Activated CD4-positive, alpha-beta T cell treated with anti-CD3 and anti-CD28 coated beads, Interleukin-2, Interleukin-6, amounts not matched to agents 100 ng/mL and 50 ng/mL, durations not matched to agents 16 hours and 8 hours (primary cell): ENCODE measurements at places on chromosomes 3 and 15.

DNA sequence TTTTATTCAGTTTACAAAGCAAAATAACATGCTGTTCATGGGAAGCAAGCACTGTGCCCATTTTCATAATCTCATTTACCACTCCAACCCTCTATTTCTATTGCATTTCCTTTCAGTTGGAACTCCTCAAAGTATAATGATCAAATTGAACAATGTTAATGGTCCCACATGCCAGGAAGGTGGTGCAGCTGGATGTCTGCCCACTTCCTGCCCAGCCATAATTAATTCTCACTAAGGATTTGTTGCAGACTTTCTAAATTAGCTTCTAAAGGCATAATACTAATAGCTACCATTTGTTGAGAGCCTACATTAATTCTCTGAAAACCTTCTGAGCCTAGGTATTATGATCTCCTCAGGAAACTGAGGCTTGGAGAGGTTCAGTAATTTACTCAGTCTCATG, 316.1 kb upstream of the TPM1 start:
- no peak for DNase-seq

- no peak for DNase-seq
Observed at GRCh38 chr3:183845608-183846288, 20.4 kb upstream of the MAP6D1 start.

DNA sequence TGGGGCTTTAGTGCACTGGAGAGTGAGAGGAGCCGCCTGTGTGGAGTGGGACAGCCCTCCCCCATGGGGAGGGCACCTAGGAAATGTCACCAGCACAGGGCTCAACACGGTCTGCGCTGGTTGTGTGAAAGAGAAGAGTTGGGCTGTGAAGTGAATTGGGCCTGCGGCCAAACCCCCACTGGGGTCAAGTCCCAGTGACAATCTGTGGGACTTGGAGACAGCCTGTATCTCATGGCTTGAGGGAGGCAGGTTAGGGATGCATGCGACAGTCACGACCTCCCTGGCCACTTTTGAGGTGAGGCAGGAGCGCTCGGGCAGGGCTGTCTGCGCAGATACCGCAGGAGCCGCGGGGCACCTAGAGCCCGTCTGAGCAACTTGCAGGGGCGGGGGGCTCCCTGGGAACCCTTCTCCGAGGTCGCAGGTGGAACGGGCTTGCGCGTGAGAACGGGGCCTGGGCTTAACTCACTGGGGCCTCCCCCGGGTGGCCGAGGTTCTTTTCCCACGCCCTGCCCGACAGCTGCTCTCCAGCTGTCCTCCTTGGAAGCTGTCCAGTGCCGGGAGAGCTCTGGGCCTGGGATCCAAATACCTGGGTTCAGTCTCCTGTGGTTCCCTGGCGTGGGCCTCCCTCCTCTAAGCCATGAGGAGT, 77.4 kb downstream of the SNRK start:
- no peak for DNase-seq

DNA sequence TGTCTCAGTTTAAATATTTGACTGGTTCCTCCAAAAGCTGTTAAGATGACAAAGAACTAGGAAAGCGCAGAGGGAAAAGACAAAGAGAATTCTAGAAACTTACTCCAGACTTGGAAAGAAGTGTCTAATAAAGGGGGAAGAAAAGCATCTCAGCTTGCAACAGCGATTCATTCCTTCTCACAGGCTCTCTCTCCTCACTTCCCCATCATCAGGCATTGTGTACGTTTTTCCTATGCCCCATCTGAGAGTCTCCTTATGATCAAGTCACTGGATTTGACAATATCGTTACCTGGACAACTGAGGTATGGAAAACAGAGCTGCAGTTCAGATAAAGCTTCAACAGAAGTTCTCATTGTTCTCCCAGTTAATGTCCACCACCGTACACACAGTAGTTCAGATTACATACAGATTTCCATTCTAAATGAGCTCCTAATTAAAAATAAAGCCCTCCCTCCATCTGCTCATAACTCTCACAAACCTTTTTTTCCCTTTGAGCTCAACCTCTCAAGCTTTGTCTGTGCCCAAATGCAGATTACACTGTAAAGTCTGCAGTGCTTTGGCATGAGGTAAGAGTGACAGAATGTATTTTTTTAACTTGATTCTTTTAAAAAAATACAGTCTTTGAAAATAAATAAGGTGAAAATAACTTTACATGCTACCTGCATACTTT, 254.4 kb upstream of the THBS1 start:
- DNase-seq, result no peak

DNA sequence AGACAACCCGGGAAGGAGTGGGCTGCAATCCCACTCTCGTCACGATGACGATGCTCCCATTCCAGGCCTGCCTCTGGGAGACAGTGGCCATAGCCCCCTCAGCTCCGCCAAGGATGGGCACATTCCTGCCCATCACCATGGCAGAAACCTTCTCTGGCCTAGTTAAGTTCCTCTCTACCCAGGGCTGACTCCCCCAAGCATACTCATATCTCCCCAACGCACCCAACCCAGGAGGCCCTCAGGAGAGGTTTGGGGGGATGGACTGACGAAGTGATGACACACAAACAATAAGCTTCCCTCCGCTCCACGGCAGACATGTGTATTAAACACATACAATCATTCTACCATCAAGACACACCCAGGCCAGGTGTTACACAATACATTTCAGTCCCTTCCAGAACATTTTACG, 60.1 kb downstream of the VGLL4 start:
- no peak for DNase-seq

DNA sequence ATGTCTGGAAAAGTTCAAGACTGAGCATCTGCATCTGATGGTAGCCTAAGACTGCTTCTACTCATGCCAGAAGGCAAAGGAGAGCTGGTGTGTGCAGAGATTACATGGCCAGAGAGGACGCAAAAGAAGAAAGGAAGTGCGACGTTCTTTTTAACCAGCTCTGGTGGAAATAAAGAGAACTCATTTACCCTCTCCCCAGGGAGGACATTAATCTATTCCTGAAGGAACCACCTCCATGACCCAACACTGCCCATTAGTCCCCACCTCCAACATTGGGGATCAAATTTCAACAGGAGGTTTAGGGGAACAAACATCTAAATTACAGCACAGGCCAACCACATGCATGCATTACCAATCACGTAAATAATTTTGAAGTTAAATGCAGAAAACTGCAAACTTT, 1.5 kb upstream of the NCK1 start:
- DNase-seq, result no peak

GRCh38 chr3:107543666-107544065, 20.9 kb downstream of the BBX start:
- no peak for DNase-seq

GRCh38 chr15:49247556-49248110, 77.6 kb downstream of the GALK2 start:
- no peak for DNase-seq

GRCh38 chr3:159187706-159188105, 385.9 kb downstream of the MFSD1 start:
- no peak for DNase-seq

- no peak for DNase-seq
Observed at GRCh38 chr3:157029365-157029790, 130.6 kb downstream of the CCNL1 start.
